ENCODE measurements at places on chromosomes 3 and 15.
A peak's percentile ranks its signal among the peaks of the same experiment; 100 is the strongest.

- DNase-seq: no peak
Observed at GRCh38 chr15:98616397-98616796, 31.9 kb upstream of the IGF1R start.

GRCh38 chr3:94607778-94608177 is 544.9 kb downstream of the NSUN3 start:
- no peak for DNase-seq

GRCh38 chr3:127588806-127589577 is 1.5 kb downstream of the TPRA1 start:
- DNase-seq: peak; percentile 63

- peak; percentile 21 for DNase-seq
Observed at GRCh38 chr3:63228677-63229076, 49.4 kb upstream of the SYNPR start.

- DNase-seq: no peak
Observed at GRCh38 chr15:48361685-48362084, 30.5 kb downstream of the DUT start.

- DNase-seq: no peak
Observed at GRCh38 chr3:125194849-125195601, 17.5 kb downstream of the SLC12A8 start.

- DNase-seq: no peak
Observed at GRCh38 chr3:115513416-115513800, 109.9 kb upstream of the GAP43 start.

DNA sequence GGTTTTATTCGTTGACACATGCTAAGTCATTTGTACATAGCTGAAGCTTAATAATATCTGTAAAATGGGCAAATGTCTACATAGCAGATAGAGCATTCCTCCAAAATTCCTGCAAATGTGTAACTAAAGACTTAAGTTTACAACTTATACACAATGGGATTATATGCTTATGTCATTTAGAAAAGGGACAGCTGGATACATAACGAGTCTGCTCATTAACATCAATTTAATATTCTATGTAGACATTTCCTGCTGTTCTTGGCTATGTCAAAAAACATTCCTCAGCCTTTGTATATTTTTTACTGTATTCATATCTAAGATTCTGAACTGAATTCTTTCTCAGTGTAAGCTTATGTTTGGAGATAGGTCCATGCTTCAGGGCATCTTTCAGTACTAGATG is 762.2 kb downstream of the NR2F2 start:
- DNase-seq: no peak

DNA sequence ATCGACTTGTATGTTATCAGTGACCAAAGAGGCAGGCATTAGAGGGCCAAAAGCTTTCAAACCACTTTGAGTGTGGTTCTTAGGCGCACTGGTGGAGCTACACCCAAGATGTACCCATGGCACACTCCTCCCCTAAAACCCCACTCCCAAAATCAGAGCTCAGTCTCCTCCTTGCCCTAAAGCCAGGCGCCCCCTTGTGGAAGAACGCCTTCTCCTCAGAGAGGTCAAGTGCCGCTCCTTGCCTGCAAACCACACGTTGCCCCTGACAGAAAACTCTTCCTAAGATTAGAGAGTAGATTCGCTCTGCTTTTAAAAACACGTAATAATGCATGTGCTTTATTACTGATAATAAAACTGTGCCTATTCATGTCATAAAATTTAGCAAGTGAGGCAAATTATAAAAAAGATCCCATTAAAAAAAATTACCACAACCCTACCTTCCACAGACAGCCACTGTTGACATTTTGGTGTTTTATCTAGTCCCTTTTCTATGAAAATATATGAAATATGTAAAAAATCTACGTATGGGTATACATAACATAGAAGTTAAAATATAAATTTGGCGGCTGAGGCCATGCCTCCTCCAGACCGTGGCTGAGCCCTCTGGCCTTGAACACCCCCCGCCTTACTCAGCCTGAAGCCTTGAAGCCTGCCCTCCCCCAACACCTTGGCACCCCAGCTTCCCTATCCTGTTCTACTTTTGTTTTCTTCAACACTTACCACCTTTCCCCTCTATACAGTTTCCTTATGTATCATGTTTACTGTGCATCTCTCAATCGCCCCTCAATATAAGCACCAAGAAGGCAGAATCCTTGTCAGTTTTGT is 33.5 kb downstream of the BCL2L10 start:
- DNase-seq: peak; percentile 46

DNA sequence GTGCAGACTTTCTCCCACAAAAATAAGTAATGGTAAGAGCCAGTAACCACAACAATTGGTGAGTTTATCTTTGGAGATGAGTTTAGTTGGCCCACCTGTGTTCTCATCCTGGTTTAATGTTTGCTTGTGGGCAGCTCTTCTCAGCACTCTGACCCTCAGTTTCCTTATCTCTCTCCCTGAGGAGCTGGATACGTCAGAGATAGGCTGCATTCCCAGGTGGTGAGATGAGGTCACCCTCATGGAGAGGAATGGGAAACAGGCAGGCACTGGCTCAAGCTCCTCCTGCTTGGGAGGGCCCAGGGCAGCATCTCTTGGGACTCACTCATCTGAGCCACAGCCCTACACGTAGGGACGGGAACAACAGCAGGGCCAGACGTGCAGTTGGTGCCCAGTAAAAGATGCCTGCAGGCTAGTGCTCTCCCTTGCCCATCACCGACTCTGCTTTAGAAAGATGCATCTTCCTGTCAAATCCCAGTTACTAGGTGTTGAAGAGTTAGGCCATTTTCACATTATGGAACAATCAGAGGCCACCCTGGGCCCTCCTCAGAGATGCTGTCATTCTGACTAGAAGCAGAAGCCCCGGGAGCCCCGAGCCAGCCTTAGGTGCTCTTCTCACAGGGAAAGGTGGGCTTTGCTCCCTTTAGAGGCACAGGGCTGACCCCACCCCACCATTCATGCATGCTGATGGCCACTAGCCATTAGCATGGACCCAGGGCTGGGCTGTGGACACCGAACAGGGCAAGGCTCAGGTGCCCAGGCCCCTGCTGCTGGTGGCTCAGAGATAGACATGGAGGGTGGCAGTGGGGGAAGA is 59.7 kb downstream of the GRIP2 start:
- DNase-seq: no peak

DNA sequence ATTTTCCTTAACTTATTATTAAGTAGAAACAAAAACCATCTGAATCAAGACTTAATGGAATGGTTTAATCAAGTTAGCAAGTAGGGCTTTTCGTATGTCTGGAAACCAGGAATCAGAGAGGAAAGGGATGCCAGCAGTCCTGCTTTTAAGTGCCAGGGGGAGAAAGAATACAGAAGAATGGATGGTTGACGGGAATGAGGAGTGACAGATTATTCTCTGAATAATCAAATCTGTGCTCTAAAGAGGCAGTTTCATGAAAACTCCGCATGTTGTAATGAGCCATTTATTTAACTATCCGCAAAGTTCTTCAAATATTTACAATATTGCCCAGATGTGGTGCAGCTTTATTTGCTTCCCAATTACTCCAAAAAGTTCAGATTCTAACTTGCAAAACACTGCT is 103.0 kb downstream of the CTNNB1 start:
- no peak for DNase-seq
